ENCODE measurements at places on chromosomes 4 and X.

DNA sequence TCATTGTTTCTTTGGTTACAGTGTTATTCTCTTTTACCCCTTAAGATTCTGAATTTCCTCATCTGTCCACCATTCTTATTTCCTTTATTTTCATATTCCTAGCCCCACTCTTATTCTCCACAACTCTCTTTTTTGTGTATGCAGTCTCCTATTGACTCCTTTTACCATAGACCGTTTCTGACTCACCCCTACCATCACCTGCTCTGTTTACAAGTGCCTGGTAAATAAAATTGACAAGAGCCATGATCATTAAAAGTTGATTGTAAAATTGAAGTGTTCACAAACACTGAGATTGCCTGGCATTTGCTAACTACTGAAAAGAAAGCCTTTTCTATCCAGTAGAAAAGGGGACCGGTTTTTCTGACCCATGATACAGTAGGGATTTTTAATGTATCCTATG, 54.4 kb downstream of the MRPL1 start:
- DNase-seq: no peak
- H3K27ac ChIP-seq: no peak overlapping the region
- no peak overlapping the region for H3K4me3 ChIP-seq
- peaks cover 6% of the 10 kb centered on the region for H3K36me3 ChIP-seq
- H3K4me1 ChIP-seq: peaks cover 10% of the 10 kb centered on the region

DNA sequence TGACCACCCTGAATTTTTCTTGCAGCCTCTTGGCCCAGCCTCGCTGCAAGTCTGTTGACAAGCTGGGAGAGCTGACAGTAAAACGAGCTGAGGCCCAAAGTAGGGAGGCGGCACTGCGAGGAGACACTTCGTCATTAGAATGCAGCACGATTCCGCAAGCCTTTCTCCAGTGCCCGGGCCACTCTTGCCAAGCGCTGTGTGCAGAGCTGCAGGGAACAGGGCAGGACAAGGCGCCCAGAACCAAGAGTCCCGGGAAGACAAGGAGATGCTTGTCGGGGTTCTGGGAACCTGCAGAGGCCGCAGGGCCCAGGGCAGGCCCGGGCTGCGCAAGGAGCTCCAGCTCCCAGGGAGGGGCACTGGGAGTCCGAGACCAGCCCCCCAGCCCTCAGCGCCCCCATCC, 187.1 kb downstream of the BCOR start:
- H3K36me3 ChIP-seq: no peaks in the 10 kb centered on the region
- H3K4me1 ChIP-seq: no peaks in the 10 kb centered on the region
- no peak for DNase-seq
- H3K27ac ChIP-seq: no peak overlapping the region
- H3K4me3 ChIP-seq: no peak overlapping the region

GRCh38 chr4:41656572-41657520, 91.7 kb downstream of the PHOX2B start:
- H3K27me3 ChIP-seq: no peaks in the 10 kb centered on the region
- H3K36me3 ChIP-seq: peaks cover 2% of the 10 kb centered on the region
- no peak overlapping the region for H3K27ac ChIP-seq
- H3K4me3 ChIP-seq: no peak overlapping the region
- H3K4me1 ChIP-seq: no peaks in the 10 kb centered on the region

- peaks cover 16% of the 10 kb centered on the region for H3K4me1 ChIP-seq
- DNase-seq: no peak
- H3K27ac ChIP-seq: peak overlapping the region; percentile 87
- H3K36me3 ChIP-seq: peaks cover 15% of the 10 kb centered on the region
- H3K4me3 ChIP-seq: peak overlapping the region; percentile 85
Measured at GRCh38 chr4:4574792-4575191, 32.9 kb upstream of the STX18 start.

GRCh38 chr4:90030953-90031352, 96.2 kb upstream of the CCSER1 start:
- H3K4me3 ChIP-seq: no peak overlapping the region
- no peaks in the 10 kb centered on the region for H3K4me1 ChIP-seq
- no peak overlapping the region for H3K27ac ChIP-seq
- no peaks in the 10 kb centered on the region for H3K36me3 ChIP-seq
- no peaks in the 10 kb centered on the region for H3K27me3 ChIP-seq

GRCh38 chr4:182488896-182489295, 245.7 kb downstream of the TENM3 start:
- H3K27me3 ChIP-seq: peaks cover 16% of the 10 kb centered on the region
- DNase-seq: no peak
- no peak overlapping the region for H3K27ac ChIP-seq
- no peaks in the 10 kb centered on the region for H3K4me1 ChIP-seq
- H3K36me3 ChIP-seq: no peaks in the 10 kb centered on the region

DNA sequence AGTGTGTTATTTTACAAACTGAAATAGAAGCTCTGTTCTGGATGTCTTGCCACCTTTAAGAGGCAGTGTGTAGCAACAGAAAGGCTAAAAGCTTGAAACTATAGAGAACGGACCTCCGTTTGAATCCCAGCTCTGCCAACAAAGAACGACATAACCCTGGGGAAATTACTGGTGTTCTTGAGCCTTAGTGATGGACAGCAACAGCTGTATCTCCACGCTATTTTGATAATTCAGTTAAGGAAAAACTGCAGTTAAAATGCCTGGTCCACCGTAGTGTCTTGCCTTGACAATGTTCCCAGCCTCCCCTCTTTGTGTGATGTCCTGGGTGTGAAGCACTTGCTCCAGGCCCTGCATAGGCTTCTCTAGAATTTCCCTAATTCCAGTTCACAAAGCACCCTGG, 256.8 kb upstream of the HS3ST1 start:
- H3K4me3 ChIP-seq: no peak overlapping the region
- DNase-seq: no peak
- H3K27ac ChIP-seq: no peak overlapping the region
- no peaks in the 10 kb centered on the region for H3K36me3 ChIP-seq
- peaks cover 28% of the 10 kb centered on the region for H3K27me3 ChIP-seq

DNA sequence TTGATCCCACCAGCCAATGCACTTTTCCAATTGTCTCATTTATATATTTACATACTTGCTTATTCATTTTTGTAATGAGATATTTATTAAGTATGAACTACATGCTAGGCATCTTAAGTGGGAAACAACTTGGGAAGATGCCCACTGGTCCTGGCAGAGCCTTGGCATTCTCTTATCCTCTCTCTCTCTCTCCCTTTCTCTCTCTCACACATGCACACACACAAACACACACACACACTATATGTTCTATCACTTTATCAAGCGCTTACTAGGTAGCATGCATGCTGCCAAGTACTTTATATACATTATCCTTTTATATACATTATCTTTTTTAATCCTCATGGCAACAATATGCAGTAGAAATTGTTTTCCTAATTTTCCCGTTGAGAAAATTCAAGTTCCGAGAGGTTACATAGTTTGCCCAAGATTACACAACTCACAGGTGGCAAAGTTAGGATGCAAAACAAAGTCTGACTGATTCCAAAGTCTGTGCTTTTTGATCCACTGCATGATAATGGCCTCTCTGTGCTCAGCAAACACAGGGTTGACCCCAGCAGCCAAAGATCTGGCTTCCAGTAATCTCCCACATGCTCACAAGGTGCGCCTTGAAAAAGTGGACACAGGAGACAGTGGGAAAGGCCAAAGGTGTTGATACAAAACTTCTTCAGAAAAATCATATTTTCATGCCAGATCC, 173.1 kb upstream of the KLF3 start:
- H3K36me3 ChIP-seq: no peaks in the 10 kb centered on the region
- no peak for DNase-seq
- H3K27ac ChIP-seq: no peak overlapping the region
- H3K4me3 ChIP-seq: no peak overlapping the region
- no peaks in the 10 kb centered on the region for H3K27me3 ChIP-seq
- H3K4me1 ChIP-seq: peaks cover 11% of the 10 kb centered on the region

- H3K4me1 ChIP-seq: peaks cover 5% of the 10 kb centered on the region
- H3K36me3 ChIP-seq: no peaks in the 10 kb centered on the region
- H3K4me3 ChIP-seq: no peak overlapping the region
- no peak overlapping the region for H3K27ac ChIP-seq
- peaks cover 9% of the 10 kb centered on the region for H3K27me3 ChIP-seq
Measured at GRCh38 chr4:147136310-147136709, 190.6 kb upstream of the TTC29 start.

DNA sequence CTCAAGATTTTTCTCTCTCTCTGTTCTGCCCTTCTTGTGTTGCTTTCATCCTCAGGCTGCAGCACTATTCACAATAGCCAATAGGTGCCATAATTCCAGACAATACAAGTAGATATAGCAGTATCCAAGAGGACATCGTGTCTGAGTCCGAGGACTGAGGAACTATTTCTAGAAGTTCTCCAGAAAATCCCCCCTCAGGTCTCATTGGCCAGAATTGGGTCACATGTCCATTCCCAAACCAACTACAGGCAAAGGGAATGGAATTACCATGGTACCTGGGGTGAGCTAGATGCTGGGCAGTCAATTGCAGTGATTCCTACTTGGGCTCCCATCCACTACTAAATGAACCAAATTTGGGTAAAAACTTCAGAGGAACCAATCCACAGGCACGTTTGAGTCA, 301.9 kb upstream of the RASGEF1B start:
- no peak overlapping the region for H3K4me3 ChIP-seq
- H3K27ac ChIP-seq: no peak overlapping the region
- H3K36me3 ChIP-seq: no peaks in the 10 kb centered on the region
- H3K4me1 ChIP-seq: no peaks in the 10 kb centered on the region
- H3K27me3 ChIP-seq: peaks cover 13% of the 10 kb centered on the region
- no peak for DNase-seq

Measured in effector memory CD8-positive, alpha-beta T cell (primary cell).